H1 (cell line): ENCODE measurements at places on chromosomes 1 and 21. TPM values are rescaled to one million over a fixed set of nuclear protein-coding genes. Genes with fewer than 3 reads are reported as not detected.

DNA sequence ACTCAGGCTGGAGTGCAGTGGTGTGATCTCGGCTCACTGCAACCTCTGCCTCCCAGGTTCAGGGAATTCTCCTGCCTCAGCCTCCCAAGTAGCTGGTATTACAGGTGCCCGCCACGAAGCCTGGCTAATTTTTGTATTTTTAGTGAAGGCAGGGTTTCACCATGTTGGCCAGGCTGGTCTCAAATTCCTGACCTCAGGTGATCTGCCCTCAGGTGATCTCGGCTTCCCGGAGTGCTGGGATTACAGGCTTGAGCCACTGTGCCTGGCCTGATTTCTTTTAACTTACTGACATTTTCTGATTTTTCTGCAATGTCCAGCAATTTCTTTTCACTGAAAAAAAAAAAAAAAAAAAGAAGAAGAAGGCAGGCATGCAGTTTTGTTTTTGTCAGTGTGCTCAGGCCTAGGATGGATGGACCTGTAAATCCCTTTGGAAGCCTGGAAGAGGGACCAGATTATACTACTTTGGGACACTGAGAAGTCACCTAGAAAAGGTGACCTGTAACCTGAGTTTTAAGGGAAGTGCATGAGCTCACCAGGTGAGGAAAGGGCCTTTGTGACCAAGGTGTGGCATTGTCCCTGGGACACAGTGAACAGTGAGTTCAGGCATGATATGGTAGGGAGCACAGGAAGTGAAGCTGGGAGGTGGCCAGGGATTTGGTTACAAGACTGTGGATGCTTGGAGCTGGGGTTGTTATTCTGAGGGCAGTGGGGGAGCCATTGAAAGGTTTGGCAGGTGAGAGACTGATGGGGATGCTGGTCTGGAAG lies 2.7 kb upstream of the TMEM61 start:
- no peak for DNase-seq

DNA sequence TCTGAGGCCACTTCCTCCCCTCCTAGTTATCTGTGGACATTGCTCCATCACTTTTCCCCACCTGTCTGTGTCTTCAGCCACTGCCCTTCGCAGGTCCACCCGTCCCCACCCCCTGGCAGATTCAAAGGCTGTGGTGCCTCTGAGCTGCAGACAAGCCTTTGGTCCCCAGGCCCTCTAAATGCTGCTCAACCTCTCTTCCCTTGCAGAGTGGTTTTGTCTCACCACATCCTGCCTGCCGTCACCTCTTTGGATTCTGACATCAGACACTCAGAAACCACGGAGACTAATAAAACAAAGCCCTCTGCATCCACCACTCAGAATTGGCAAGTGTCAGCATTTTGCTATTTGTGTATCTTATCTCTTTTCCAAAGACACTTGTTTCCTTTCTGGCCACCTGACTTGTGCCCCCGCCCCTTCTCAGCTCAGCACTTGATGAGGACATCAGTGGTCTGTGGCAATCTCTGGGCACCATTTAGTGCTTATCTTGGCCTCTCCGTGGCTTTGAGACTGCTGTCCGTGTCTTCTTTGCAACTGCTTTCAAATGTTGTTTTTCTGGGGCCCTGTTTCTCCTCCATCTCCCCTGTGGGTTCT lies 7.7 kb downstream of the CNIH3 start:
- no peak for DNase-seq

- DNase-seq: no peak
These were observed at the start of gene DVL1 for GRCh38 chr1:1349256-1350012. Gene DVL1 (minus strand): TSS chr1:1349418. CDS start chr1:1349065, 353 bp downstream.

DNA sequence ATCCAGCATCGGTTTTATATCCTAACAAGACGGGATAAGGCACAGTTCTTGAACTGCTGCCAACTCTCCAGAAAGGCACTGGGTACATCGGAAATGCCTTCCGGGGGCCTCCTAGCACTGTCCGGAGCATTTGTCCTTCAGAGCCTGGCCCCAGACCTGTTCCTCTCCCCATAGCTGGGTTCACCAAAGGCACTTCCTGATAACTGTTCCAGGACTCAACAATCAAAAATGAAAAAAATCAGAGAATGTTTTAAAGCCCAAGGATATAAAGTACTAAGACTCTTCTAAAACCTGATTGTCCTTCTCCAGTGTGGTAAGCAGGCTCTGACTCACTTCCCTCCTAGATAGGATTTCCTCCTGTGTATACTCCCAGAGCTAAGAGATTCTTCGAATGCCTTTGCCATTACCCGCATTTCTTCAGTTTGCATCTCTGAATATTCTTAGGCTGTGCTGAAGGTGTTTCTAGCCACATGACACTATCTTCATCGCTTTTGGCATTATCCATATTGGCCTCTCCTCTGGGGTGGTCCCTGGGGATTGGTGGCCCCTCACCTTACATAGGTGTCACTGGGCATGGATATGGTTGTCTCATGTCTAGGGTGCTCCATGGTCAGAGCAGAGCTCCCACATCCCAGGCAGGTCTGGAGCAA lies 112.9 kb downstream of the ZBTB18 start:
- DNase-seq: peak; percentile 23

DNA sequence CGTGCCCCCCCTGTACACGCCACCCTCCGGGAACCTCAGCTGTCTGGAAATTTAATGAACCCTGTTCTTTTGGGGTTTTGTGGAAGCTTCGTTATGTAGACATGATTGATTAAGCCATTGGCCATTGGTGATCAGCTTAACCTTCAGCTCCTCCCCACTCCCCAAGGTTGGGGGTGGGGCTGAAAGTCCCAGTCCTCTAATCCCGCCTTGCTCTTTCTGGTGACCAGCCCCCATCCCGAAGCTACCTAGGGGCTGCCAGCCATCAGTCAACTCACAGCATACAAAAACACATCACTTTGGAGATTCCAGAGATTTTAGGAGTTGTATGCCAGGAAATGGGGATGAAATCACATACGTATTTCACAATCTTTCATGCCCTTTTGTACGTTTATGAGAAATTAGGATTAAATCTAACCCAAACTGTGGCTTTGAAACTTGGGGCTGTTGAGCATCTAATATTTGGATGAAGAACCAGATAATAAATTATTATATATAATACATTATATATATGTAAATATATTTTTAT lies 52.3 kb downstream of the BACE2 start:
- no peak for DNase-seq

- DNase-seq: peak; percentile 73
These were observed 29.1 kb upstream of the IGSF5 start for GRCh38 chr21:39715804-39716397.

GRCh38 chr1:151458802-151459330 lies 428 bp downstream of the POGZ start:
- DNase-seq: peak; percentile 72

- DNase-seq: no peak
These were observed 9.0 kb upstream of the HTR6 start for GRCh38 chr1:19655718-19656080.

- no peak for DNase-seq
These were observed 26.5 kb downstream of the TAF5L start for GRCh38 chr1:229599218-229599954.

DNA sequence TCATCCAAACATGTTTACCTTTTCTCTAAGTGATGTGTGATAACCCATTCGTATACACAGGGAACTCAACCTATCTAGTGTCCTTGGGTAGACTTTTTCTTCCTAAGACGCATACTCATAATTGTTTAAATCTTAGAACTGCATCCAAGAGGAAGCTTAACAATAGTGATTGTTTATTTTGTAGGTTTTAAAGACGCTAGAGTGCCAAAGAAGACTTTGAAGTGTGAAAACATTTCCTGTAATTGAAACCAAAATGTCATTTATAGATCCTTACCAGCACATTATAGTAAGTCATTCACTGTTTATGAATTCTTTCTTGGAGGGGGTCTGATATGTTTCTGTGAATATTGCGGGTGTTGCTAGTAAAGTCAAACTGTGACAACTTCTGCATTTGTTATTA lies 25.4 kb downstream of the PLA2G4A start:
- DNase-seq: no peak

- DNase-seq: no peak
These were observed 120.0 kb downstream of the SETD4 start for GRCh38 chr21:35940074-35940927.

GRCh38 chr1:239383714-239384113 lies 2.7 kb upstream of the CHRM3 start:
- DNase-seq: no peak

- DNase-seq: peak; percentile 93
These were observed 44.7 kb upstream of the GOLT1A start for GRCh38 chr1:204258213-204259115.

GRCh38 chr1:114262337-114262736 lies 108.7 kb upstream of the SYT6 start:
- no peak for DNase-seq

The OR14K1 gene
- not detected in 2 replicates for polyA plus RNA-seq

The HIVEP3 gene
- 0.20 and 0.24 TPM in 2 replicates for polyA plus RNA-seq

The ADORA3 gene
- polyA plus RNA-seq: 0.03 TPM in 1 of 2 replicates, not detected in the other

The IL20 gene
- not detected in 2 replicates for polyA plus RNA-seq

The KCNJ15 gene
- polyA plus RNA-seq: under 0.01 TPM in 1 of 2 replicates, not detected in the other

The SHISAL2A gene
- 1.8 and 2.1 TPM in 2 replicates for polyA plus RNA-seq

The TFAP2E gene
- polyA plus RNA-seq: 0.17 and 0.24 TPM in 2 replicates

The USF1 gene
- 45.7 and 50.3 TPM in 2 replicates for polyA plus RNA-seq
